ENCODE measurements at places on chromosomes 7 and 10.

GRCh38 chr7:122699017-122699416, at the start of gene RNF133:
Gene RNF133 (minus strand): TSS chr7:122699117. CDS start chr7:122698918, 199 bp downstream.
- no peak for DNase-seq

DNA sequence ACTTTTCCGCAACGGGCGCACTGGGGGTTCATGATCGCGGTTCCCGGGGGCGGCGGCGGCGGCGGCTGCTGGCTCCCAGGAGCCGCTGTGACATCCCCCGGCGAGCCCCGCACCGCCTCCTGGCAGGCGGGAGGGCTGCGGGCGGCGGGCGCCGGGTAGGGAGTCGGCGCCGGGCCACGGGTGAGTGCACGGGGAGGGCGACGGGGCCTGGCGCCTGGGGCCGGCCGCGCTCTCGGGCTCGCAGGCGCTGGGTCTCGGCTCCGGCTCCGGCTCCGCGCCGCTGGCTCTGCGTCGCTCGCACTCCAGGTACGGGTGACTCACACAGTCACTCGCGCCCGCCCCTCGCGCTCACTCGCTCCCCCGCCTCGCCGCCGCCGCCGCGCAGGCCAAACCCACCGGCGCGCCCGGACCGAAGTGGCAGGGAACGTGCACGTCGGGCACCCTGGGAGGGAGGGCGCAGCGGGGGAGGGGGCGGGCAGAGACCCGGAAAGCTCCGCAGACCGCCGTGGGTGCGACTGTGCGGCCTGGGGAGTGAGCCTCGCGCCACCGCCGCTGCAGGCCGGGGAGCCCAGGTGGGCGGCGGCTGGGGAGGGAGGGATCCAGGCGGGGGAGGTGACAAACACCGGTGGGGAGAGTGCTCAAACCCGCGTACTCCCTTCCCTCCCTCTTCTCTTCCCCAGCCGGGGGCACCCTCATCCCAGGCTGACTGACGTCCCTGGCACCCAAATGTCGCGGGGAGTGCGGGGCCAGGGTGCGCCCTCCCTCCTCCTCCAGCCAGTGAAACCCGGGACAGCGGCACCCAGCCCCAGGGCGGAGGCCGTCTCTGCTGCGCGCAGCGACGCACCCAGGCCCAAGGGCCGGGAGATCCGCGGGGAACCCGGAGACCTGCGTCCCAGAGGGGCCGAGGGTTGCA, 276.9 kb upstream of the NEBL start:
- peak; percentile 18 for DNase-seq

GRCh38 chr10:96074776-96075175, 31.4 kb downstream of the CCNJ start:
- no peak for DNase-seq

DNA sequence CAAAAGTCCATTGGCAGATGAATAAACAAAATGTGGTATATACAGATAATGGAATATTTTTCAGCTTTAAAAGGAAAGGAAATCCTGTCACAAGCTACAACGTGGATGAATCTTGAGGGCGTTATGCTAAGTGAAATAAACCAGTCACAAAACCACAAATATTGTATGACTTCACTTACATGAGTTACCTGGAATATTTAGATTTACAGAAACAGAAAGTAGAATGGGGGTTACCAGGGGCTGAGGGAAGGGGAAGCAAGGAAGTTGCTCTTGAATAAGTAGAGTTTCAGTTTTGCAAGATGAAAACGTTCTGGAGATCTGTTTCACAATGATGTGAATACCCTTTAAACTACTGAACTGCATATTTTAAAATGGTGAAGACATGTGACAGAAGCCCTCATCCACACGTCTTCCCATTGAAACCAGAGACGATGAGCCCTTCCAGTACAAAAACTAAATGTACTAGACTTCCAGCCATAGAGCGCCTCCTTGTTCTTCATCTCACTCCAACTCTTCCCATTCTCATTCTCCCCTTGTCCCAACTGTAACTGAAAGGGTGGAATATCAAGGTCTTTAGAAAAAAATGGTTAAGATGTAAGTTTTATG, 62.4 kb downstream of the MICU1 start:
- peak; percentile 32 for DNase-seq

DNA sequence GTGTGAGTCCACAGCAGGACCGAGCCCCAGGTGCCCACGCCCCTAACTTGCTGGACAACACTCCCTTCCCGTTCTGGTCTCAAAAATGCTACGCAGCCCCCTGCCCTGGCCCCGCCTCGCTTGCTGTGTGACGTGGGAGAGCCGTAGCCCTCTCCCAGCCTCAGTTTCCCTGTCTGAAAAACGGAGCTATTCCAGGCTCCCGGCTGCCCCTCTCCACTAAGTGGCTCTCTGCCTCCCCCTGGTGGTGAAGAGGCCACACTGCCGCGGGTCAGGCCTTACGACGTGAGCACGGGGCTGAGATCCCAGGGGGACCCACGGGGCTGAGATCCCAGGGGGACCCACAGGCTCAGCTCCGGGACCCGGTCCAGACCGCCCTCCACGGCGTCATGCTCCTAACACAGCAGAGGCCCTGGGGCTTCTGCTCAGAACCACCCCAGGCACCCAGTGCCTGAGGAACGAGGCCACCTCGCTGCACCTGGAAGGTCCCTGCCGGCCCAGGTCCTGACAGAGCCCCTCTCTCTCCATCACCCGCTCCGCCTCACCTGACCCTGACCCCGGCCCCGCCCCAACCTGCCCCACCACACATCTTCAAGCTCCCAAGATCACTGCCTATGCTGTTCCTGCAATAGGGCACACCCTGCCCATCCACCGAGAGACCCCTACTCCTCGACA, 26.7 kb downstream of the MICALL2 start:
- DNase-seq = peak; percentile 84
